Colonic mucosa (tissue), 4 donors: ENCODE measurements at places on chromosomes 7 and 10.
A peak's percentile ranks its signal among the peaks of the same experiment; 100 is the strongest.

- DNase-seq = no peak
Observed at GRCh38 chr10:13949844-13950542, 363.2 kb downstream of the PRPF18 start.

DNA sequence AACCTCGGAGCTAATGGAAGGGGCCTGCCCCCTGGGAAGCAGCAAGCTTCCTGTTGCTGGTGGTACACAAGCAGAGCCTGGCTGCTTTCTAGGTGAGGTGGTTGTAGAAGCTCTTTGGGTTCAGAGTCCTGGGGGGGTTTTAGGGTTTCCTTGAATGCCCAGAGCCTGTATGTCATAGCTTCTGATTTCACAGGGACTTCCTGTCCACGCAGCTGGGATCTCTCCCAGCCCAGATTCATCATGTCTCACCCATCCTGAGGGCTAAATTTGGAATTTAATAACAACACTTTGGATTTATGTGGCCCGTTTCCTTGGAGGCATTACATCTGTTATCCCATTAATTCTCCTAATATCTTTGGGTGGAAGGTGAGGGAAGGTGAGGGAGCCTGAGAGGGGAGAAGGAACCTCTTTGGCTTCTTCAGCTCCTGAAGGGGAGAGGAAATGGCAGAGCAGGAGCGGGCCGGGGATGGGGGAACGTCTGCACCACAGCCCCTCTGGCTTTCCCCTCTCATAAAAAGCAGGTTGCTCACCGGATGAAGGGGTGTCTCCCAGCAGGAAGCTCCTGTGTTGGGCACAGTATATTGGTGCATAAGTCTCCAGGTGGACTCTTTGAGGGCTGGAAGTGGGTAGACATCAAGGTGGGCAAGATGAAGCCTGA, 19.7 kb downstream of the RPS24 start:
- no peak for DNase-seq

DNA sequence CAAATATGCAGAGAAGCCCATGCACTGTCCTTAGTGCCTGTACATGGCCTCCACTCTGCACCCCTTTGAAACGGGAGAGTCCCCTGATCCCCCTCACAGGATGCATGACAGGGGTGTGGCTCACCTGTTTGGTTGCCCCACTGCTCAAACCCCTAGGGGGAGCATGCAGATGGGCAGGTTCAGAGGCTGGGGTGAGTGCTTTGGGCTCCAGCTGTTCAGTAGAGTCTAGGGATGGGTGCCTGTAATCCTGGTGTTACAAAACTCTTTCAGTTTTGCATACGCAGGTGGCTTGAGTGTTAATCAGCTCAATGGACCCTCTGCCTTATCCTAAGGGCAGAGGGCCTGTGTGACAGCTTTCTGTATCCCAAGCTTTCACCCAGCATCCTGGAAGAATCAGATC, 7.8 kb upstream of the SFTPA1 start:
- DNase-seq = no peak

DNA sequence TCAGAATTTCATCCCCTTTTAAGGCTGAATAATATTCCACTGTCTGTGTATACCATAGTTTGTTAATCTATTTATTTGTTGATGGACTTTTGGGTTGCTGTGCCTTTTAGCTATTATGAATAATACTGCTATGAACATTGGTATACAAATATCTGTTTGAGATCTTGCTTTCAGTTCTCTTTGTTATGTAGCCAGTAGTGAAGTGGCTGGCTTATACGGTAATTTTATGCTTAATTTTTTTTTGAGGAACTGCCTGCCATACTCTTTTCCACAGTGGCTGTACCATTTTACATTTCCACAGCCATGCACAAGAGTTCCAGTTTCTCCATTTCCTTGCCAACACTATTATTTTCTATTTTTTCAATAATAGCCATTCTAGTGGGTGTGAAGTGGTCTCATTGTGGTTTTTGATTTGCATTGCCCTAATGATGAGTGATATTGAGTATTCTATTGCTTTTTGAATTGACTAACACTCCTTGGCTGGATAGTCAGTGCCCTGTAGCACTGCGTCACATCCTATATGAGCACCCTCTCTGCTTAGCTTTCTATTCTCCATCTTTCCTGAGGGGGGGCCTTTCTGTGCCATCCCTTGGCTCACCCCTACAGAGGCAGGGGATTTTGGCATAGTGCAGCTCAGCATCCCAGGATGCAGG, 29.4 kb upstream of the RAPGEF5 start:
- no peak for DNase-seq

GRCh38 chr10:90977855-90978486, 57.1 kb upstream of the ANKRD1 start:
- DNase-seq = no peak

DNA sequence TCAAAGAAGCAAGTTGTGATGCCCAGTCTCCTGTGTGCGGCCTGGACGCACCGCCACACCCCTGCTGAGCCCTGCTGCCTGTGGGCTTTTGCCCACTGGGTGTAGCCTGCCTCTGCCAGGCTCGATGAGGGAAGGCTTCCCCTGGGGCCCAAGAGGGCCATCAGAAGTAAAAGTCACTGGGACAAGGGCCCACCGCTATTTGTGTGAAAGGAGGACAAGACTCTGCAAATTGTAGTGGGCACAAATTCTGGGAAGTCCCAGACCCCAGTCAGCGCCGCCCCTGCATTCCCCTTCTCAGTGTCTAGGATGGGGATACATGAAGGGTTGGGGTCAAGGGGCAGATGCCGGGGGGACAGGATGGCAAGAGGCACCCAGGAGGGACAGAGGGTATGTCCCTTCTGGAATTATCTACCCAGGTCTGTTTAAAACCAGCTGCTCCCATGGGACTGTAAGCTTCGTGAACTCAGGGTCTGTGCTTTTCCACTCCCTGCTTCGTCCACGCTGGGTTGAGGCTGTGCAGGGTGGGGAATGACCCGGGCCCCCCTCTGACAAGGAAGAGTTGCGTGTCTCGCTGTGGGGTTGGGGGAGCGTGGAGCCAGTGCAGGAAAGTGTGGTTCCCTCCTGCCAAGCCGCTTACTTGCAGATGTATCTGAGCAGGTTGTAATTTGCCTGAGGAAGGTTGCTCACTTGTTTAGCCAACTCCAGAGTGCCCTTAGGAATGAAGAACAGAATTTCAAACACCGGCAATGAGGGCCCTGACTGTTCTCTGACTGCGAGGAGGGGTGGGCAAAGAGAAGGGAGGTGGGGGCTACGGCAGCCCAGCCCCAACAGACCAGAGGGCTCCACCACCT, 147.2 kb downstream of the MAPK8 start:
- DNase-seq = no peak

- DNase-seq = no peak
Observed at GRCh38 chr10:76497666-76498065, 1066.2 kb downstream of the LRMDA start.

GRCh38 chr10:127458829-127459228, 90.3 kb upstream of the NPS start:
- DNase-seq = no peak

DNA sequence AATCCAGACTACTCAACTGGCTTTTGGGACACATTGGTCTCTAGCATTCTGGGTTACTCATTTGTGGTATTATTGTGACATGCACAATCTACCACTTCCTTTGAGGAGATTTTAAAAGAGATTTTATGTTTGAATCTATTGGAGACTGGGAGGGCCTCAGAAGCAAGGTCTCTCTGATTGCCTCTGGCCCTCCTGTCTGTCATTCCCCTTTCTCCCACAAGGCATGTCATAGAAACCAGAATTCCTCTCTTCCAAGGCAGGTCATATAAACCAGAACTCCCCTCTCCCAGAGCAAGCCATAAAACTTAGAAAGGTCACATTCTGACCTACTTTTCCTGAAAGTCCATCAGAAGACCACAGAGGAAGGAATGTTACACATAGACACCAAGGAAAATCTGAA, 777.7 kb downstream of the PHTF2 start:
- no peak for DNase-seq

DNA sequence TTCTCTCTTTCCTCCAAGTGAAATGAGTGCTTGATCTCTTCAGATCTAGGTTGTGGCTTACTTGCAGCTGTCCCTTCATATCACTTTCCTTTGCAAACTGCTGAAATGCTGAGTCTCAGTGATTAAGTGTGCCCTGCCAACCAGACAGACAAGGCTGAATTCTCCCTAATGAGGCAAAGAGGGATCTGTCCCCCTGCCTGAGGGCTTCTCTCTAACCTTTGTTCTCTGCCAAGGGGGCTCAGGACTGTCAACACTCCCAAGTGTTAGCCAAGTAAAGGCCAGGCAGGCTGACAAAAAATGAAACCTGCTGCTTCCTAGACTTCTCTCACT, at the start of gene MSS51:
Gene MSS51 (minus strand): TSS at position 24 of the 330 bp plus-strand sequence. CDS start 5,277 bp downstream, outside the sequence.
- DNase-seq = no peak

GRCh38 chr10:112954974-112955581, 5.0 kb downstream of the TCF7L2 start:
- no peak for DNase-seq

DNA sequence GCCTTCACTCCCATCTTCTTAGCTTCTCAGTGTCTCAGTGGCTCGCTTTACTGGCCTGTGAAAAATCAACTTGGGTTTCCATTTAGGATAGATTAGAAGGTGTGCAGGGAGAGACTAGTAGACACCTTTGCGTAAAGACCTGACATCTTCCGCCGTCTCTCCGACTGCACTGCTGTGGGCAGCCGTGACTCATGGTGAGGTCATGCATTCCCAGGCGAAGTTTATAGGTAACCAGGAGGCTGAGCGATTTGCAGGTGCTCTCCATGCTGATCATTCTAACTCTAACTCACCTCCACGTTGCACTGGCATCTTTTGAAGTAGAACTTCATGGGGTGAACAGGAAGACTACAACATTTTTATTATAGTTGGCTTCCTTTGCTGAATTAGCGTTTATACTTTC, 68.0 kb upstream of the ZNF438 start:
- DNase-seq = peak; percentile 67

DNA sequence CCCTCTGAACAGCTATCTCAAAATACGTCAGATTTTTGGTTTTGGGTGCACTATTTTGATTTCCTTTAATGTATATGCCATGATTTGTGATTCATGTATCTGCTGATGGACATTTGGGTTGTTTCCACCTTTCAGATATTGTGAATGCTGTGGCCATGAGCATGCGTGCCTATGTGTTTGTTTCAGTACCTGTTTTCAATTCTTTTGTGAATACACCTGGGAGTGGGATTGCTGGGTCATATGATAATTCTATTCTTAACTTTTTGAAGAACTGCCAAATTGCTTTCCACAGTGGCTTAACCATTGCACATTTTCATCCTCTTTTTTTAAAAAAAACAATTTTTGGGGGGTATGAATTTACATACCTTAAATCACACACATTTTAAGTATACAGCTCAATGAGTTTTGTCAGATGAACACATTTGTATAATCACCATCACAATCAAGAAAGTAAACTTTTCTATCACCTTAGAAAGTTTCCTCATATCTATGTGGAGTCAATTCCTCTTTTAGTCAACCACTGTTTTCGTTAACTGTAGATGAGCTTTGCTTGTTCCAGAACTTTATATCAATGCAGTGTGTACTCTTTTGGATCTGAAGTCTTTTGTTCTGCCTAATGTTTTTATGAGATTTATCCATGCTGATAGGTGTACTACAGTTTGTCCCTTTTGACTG, 36.9 kb downstream of the CYP26A1 start:
- no peak for DNase-seq

DNA sequence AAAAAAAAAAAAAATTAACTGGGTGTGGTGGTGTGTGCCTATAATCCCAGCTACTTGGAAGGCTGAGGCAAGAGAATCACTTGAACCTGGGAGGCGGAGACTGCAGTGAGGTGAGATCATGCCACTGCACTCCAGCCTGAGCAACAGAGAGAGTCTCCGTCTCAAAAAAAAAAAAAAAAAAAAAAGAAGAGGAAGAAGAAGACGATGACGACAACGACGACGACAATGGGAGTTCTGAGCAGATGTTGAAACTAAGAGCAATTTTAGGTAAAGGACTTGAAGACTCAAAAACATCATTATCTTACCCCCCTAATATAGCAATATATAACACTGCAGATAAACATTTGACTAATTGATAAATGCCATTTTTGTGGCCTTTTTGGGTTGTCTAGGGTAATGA, 39.5 kb upstream of the PPP1R17 start:
- DNase-seq = no peak

DNA sequence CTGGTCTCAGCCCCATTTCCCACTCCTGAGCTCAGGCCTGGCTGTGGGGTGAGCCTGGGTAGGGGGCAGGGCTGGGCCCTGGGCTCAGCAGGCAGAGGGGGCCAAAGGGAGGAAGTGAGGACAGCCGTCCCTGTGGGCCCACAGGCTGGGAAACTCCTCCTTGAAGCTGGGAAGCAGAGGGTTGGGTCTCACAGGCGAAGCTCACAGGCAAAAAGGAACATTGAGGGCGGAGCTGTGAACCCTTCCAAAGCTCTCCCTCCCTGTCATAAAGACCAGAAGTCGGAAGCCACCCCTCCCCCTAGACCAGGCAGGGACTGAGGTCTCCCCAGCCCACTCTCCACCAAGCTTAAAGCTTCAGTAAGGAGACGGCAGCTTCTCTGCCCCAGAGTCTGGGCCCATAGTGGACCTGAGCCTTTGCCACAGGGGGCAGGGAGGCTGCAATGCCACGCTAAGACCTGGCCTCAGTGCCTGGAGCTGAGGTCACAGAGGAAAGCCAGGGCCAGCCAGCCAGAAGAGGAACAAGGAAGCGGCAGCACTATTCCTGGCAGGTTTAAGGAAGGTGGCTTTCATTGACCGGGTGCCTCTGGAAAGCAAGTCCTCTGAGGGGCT, 1.0 kb upstream of the KCP start:
- DNase-seq = peak; percentile 73

- no peak for DNase-seq
Observed at GRCh38 chr7:56250135-56250534, 133.9 kb upstream of the NUPR2 start.
